Vagina (tissue), 2 donors: ENCODE measurements at places on chromosomes 3 and 15. TPM values are rescaled to one million over a fixed set of nuclear protein-coding genes. Genes with fewer than 3 reads are reported as not detected.

The C15orf62 gene
- total RNA-seq: 2.9 TPM

The PAQR9 gene
- not detected for total RNA-seq

The AMT gene
- total RNA-seq: 6.1 TPM

The SENP5 gene
- total RNA-seq: 50.6 TPM

The RTP1 gene
- not detected for total RNA-seq

The LRRC34 gene
- total RNA-seq: 0.49 TPM

The TLR9 gene
- total RNA-seq: not detected

The SERPINI1 gene
- total RNA-seq: 13.8 TPM

The IL16 gene
- total RNA-seq: 19.9 TPM

The SCN5A gene
- total RNA-seq: 9.3 TPM

The ATP2B2 gene
- total RNA-seq: 0.25 TPM

The ZBTB20 gene
- total RNA-seq: 64.8 TPM

The THRB gene
- total RNA-seq: 22.8 TPM

- H3K27ac ChIP-seq: no peak overlapping the region
- H3K4me1 ChIP-seq: no peaks in the 10 kb centered on the region
- no peaks in the 10 kb centered on the region for H3K27me3 ChIP-seq
- H3K4me3 ChIP-seq: no peak overlapping the region
- DNase-seq: no peak
Measured at GRCh38 chr15:79680720-79681119, 216.1 kb downstream of the MTHFS start.

DNA sequence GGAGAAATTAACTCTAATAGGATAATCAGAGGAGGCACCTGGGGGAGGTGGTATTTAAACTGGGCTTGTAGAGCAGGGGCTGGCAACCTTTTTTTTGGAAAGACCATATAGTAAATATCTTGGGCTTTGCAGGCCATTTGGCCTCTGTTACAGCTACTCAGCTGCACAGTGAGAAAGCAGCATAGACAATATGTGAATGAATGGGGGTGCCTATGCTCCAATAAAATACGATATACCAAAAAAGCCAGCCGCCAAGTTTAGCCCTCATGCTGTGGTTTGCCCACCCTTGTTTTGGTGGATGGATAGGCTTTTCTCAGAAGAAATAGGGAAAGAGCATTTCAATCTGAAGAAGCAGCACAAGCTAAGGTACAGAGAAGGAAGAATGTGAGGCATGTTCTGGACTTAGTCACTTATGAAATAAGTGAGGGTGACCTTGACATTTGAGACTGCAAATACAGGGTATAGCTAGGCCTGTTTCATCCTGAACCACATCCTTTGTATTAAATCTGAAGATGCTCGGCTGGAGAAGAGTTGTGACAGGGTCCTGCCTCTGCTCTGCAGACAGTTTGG, 131.0 kb upstream of the NR2E3 start:
- H3K27me3 ChIP-seq: no peaks in the 10 kb centered on the region
- no peak for DNase-seq
- H3K27ac ChIP-seq: peak overlapping the region; percentile 66
- peaks cover 60% of the 10 kb centered on the region for H3K4me1 ChIP-seq
- H3K36me3 ChIP-seq: no peaks in the 10 kb centered on the region
- H3K4me3 ChIP-seq: no peak overlapping the region

DNA sequence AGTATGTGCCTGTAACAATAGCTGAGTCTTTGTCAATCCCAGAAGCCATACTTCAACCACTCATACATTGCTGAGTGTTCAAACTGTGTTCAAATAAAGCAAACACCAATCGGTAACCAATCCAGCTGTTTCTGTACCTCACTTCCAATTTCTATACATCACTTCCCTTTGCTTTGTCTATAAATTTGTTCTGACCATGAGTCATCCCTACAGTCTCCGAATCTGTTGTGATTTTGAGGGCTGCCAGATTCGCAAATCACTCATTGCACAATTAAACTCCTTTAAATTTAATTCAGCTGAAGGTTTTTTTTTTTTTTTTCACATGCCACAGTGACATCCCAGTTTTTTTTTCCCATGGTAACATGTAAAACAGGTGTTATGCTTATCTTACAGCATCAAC, 870.3 kb downstream of the NAALADL2 start:
- no peak overlapping the region for H3K4me3 ChIP-seq
- H3K4me1 ChIP-seq: no peaks in the 10 kb centered on the region
- no peaks in the 10 kb centered on the region for H3K36me3 ChIP-seq
- no peak overlapping the region for H3K27ac ChIP-seq
- no peak for DNase-seq

- no peaks in the 10 kb centered on the region for H3K27me3 ChIP-seq
- no peak for DNase-seq
- no peaks in the 10 kb centered on the region for H3K36me3 ChIP-seq
- H3K27ac ChIP-seq: no peak overlapping the region
Measured at GRCh38 chr3:59334585-59334984, 284.8 kb upstream of the CFAP20DC start.

- no peaks in the 10 kb centered on the region for H3K27me3 ChIP-seq
- no peaks in the 10 kb centered on the region for H3K36me3 ChIP-seq
- DNase-seq: no peak
- H3K4me1 ChIP-seq: no peaks in the 10 kb centered on the region
Measured at GRCh38 chr3:162945626-162946025, 1449.0 kb downstream of the OTOL1 start.

- no peak for DNase-seq
- no peaks in the 10 kb centered on the region for H3K4me1 ChIP-seq
- no peaks in the 10 kb centered on the region for H3K27me3 ChIP-seq
- no peaks in the 10 kb centered on the region for H3K36me3 ChIP-seq
- no peak overlapping the region for H3K4me3 ChIP-seq
Measured at GRCh38 chr15:81056304-81056703, 55.6 kb downstream of the TLNRD1 start.

- H3K4me1 ChIP-seq: peaks cover 11% of the 10 kb centered on the region
- no peak for DNase-seq
- no peak overlapping the region for H3K4me3 ChIP-seq
- H3K27ac ChIP-seq: no peak overlapping the region
- H3K27me3 ChIP-seq: no peaks in the 10 kb centered on the region
- no peaks in the 10 kb centered on the region for H3K36me3 ChIP-seq
Measured at GRCh38 chr3:49872801-49873281, 3.1 kb upstream of the CAMKV start.

- H3K36me3 ChIP-seq: no peaks in the 10 kb centered on the region
- H3K27ac ChIP-seq: no peak overlapping the region
- no peak overlapping the region for H3K4me3 ChIP-seq
- no peaks in the 10 kb centered on the region for H3K4me1 ChIP-seq
- H3K27me3 ChIP-seq: no peaks in the 10 kb centered on the region
- DNase-seq: no peak
Measured at GRCh38 chr3:77236118-77236517, 196.2 kb downstream of the ROBO2 start.

DNA sequence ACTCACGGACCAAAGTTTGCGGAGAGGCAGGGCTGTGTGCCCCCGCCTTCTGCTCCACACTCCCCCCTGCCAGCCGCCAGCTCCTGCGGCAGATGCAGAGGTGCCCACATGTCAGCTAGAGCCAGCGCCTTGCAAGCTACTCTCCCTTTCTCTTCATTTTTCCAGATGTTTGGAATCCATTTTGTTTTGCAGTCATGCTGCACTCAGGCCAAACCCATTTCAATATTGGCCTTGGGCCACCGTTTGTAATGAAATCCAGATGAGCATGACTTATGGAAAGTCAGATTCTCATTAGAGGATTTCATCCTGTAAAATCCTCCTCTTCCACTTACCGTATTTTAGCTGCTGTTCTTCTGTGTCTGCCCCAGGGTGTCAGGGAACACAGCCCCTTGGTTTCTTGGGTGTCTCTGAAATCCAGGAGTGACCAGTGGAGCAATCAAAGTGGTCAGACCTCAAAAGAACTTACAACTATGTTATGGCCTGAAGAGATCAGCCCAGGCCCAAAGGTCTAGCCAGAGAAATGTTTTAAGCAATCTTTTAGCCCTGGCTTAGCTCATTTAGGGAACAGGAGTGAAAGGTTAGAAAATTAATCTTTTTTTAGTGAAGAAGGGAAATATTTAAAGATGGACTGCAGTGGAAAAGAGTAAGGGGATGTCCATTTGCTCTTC, 65.8 kb downstream of the AAGAB start:
- DNase-seq: peak; percentile 88
- H3K36me3 ChIP-seq: no peaks in the 10 kb centered on the region
- H3K4me3 ChIP-seq: no peak overlapping the region
- no peaks in the 10 kb centered on the region for H3K27me3 ChIP-seq
- peaks cover 77% of the 10 kb centered on the region for H3K4me1 ChIP-seq

GRCh38 chr3:103170651-103171050, 735.8 kb downstream of the ZPLD1 start:
- no peaks in the 10 kb centered on the region for H3K27me3 ChIP-seq
- H3K4me1 ChIP-seq: no peaks in the 10 kb centered on the region
- H3K4me3 ChIP-seq: no peak overlapping the region
- no peaks in the 10 kb centered on the region for H3K36me3 ChIP-seq
- no peak for DNase-seq
- H3K27ac ChIP-seq: no peak overlapping the region

DNA sequence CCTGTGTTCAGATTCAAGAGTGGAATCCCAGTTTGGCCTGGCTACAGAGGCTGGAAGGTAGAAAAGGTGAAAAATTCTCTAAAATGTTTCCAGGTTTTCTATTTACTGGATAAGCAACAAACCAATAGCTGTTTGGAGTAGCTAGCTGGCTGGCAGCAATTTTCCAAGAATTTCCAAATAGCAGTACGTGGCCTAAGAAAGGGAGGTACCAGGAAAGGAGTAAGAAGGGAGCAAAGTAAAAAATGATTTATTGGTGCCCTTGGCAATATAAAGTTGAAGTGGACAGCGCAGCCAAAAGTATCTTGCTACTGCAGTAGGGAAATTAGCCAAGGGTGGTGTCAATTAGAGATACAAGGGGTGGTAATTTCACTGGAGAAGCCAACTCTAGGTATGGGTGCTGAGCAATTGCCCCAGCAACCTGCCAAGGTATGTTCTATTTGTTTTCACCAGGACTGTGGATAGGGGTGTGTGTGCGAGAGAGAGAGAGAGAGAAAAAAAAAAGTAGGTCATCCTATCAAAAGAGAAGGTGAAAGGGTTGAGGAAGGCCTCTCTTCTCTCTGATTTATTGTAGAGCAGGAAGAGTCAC, 40.8 kb upstream of the THBS1 start:
- no peak overlapping the region for H3K27ac ChIP-seq
- peak; percentile 16 for DNase-seq
- no peak overlapping the region for H3K4me3 ChIP-seq

GRCh38 chr3:182793663-182794454, 555 bp downstream of the ATP11B start:
- peaks cover 38% of the 10 kb centered on the region for H3K4me1 ChIP-seq
- H3K4me3 ChIP-seq: peak overlapping the region; percentile 85
- H3K36me3 ChIP-seq: no peaks in the 10 kb centered on the region
- H3K27ac ChIP-seq: peak overlapping the region; percentile 95
- no peaks in the 10 kb centered on the region for H3K27me3 ChIP-seq
- DNase-seq: no peak

DNA sequence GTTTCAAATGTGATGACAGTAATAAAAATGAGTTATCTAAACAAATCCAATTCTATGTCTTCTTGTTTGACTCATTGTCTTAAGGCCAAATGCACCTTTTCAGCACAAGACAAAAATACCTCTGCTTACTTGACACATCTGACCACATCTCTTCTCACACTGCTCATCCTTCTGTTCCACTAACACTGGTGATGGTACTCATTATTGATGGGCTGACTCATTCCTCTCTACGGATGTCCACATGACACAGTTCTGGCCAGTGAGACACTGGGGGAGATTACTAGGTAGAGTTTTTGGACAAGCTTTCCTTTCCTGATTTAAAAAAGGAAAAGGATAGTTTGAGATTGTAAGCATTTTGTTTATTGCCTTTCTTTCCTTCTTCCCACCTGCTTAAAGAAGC, 410.6 kb upstream of the THRB start:
- no peak overlapping the region for H3K27ac ChIP-seq
- no peaks in the 10 kb centered on the region for H3K36me3 ChIP-seq
- no peak for DNase-seq
- H3K4me1 ChIP-seq: peaks cover under 1% of the 10 kb centered on the region
- no peaks in the 10 kb centered on the region for H3K27me3 ChIP-seq

- no peaks in the 10 kb centered on the region for H3K4me1 ChIP-seq
- no peak overlapping the region for H3K27ac ChIP-seq
- H3K36me3 ChIP-seq: no peaks in the 10 kb centered on the region
- H3K27me3 ChIP-seq: no peaks in the 10 kb centered on the region
- no peak for DNase-seq
- H3K4me3 ChIP-seq: no peak overlapping the region
Measured at GRCh38 chr3:108849075-108849474, 26.5 kb downstream of the TRAT1 start.

- H3K36me3 ChIP-seq: no peaks in the 10 kb centered on the region
- DNase-seq: no peak
- peaks cover 44% of the 10 kb centered on the region for H3K4me1 ChIP-seq
- no peak overlapping the region for H3K4me3 ChIP-seq
- H3K27me3 ChIP-seq: no peaks in the 10 kb centered on the region
Measured at GRCh38 chr3:194489736-194490612, 3.2 kb upstream of the ATP13A3 start.

- H3K4me1 ChIP-seq: no peaks in the 10 kb centered on the region
- H3K36me3 ChIP-seq: no peaks in the 10 kb centered on the region
- H3K27ac ChIP-seq: no peak overlapping the region
- DNase-seq: no peak
Measured at GRCh38 chr3:28504976-28505375, 156.4 kb upstream of the AZI2 start.
